ENCODE measurements at places on chromosomes 1 and 21. TPM values are rescaled to one million over a fixed set of nuclear protein-coding genes. Genes with fewer than 3 reads are reported as not detected.

RABGGTB gene
- 93.9 TPM for total RNA-seq

VWA1 gene
- total RNA-seq = 0.85 TPM

TDRD5 gene
- not detected for total RNA-seq

FABP3 gene
- not detected for total RNA-seq

- no peak for DNase-seq
Observed at GRCh38 chr1:247574664-247575063, 13.5 kb upstream of the OR2G2 start.

DNA sequence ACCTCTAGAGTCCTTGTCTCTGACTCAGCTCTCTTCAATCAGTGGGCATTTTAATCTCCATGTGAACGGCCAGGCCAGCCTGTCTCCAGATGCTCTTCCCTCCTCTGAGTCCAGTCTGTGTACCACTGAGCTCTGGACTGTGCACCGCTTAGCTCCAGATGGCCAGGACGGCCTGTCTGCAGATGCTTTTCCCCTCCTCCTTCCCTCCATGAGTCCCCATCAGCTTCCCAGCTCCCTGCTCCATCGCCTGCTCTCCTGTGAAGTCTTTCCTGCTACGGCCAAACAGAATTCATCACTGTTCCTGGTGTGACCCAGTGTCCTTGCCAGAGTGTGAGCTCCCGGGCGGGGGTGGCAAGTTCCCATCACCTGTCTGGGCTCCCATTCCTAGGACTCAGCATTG is 42.0 kb downstream of the STUM start:
- DNase-seq = no peak

DNA sequence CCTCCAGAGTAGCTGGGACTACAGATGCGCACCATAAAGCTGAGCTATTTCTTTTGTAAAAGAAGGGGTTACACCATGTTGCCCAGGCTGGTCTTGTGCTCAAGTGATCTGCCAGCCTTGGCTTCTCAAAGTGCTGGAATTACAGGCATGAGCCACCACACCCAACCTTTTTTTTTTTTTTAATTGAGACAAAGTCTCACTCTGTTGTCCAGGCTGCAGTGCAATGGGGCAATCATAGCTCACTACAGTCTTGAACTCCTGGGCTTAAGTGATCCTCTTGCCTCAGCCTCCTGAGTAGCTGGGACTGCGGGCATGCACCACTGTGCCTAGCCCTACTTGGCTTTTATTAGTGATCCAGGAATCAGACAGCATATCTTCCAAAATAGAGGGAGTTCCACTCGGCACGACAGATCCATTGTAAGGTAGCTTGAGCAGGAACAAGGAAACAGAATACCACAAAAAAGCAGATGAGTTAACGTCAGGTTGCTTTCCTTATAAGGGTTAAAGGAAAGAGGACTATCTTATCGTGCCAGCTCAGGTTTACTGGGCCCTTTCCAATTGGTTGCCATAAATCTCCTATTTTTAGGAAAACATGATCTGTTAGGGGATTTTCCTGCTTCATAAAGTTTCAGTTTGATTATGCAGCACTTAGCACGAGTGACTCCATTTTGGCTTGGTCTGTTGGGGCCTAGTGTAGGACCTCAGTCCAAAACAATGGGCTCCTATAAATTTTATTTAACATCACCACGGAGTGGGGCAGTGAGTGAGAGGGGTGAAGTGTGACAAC is 45.2 kb downstream of the NENF start:
- peak; percentile 28 for DNase-seq

DNA sequence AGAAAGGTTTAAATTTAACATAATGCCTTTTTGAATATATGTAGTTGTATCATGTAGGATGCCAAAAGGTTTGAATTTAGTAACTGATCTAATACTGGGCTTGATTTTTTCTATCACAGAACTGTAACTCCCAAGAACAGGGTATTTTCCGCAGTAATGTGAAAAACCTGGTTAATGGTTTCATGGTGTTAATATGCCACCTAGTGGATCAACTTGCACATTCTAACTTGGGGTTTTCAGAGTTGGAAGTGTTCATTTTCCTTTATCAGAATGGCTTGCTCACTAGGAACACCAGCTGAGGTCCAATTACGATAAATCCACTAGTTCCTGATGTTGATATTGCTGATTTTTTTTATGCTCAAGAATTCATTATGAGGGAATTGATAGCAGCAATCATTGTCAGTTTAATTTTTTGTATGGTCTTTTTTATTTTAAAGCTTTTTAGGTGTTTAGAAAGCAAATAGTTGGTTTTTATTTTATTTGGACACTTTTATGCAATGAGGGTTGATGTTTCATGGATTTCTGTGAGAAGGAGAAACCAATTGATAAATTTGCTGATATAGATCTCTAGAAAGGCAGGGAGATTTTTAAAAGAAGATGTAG is 157.2 kb downstream of the PLA2G4A start:
- DNase-seq = no peak

- DNase-seq = no peak
Observed at GRCh38 chr1:175511496-175511895, 231.9 kb downstream of the TNR start.

DNA sequence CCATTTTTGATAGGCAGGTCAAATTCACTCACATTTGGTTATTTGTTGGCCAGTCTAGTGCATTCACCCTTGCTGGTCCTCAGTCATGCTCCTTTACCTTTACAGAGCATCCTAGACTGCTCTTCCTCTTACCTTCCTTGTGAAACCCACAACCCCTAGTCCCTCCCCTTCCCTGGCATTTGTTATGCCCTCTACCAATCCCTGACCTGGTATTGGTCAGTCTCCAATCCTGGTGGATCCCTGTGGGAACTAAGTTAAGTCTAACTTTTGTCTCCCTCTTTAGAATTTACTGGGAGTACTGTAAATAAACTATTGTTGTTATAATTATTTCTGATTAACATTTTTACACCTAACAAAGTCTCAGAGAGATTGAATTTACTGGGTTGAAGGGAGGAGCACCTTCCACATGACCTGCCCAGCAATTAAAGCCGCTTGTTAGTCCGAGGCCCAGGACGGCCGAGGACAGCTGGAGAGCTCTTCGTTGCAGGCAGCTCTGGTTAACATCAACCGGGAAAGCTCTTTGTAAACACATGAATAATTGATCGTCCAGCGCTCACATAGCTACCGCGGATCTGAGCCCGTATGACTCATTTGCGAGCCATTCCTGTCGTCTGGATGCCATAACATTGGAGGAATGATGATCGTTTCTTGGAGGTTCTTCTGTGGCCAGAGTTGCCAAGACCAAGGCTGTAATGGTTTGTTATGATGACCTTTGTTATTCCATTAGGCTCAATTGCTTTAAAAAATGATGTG is 31.9 kb downstream of the MTARC1 start:
- no peak for DNase-seq

DNA sequence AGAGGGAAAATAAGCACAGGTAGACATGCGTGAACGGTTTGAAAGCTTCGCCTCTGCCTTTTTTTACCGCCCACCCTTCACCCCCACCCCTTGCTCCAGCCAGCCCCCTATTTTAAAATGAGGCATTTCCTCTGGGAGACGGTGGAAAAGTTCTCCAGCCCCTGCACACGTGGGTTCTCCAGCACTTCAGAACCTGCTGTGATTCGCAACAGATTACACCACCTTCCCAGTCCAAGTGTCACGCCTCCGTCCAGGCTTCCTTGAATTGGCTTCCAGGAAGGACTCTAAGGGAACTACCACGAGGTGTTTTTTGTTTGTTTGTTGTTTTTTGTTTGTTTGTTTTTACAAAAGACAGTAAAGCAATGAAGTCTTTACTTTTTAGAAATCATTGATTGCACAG is 2.6 kb downstream of the LRRC7 start:
- DNase-seq = no peak

GRCh38 chr1:232767305-232768074 is 37.7 kb upstream of the MAP10 start:
- no peak for DNase-seq

DNA sequence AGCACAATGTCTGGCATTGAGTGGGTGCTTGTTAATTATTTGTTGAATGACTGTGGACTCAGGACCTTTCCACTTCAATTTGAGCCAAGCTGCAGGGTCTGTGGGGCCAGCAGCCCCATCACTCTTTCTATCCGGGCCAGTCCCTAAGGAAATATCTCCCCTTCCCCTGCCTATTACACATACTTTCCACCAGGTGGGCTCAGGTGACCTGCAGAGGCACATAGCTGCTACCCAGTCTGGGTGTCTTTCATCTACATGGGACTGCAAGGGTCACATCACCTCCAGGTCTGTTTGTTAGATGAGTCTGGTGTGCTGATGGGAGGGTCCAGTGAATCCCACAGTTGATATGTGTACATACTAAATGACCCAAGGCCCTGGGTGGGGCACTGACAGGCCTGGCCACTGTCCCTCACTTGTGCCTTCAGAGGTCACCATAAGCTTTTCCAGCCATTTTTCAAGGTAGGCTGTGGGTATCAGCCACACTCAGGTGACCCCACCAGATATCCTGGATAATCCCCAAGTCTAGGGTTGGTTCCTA is 59.5 kb upstream of the KDM4A start:
- DNase-seq = no peak

DNA sequence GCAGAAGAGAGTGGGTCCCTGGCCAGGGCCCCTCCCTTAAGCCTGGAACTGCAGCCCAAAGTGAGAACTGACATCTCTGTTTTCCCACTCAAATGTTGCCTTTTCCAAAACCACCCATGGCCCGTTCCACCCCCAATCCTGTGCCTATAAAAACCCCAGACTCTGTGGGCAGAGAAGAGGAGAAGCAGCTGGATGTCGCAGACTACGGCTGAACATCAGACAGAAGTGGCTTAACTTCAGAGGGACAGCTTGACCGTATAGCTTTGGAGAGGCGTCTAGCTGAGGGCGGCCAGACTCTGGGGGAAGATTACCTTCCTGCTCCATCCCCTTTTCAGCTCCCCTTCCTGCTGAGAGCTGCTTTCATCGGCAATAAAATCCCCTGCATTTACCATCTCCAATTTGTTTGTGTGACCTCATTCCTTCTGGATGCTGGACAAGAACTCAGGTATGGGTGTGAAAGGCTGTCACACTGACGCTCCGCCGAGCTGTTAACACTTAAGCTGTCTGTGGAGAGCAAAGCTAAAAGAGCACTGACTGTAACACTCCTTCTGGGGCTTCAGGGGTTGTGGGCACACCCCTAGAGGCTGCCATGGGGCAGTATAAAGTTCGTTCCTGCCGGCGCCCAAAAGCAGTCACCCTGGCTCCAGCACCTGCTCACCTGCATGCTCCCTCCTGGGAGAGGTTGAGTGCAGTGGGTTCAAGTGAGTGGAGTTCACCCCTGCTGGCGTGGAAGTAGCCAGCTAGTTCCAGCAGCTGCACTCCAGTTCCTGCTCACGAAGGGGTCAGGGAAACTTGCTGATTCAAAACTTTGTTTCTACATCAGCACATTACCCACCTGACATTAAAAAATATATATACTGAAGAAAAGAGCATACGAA is 19.6 kb upstream of the ERO1B start:
- no peak for DNase-seq

DNA sequence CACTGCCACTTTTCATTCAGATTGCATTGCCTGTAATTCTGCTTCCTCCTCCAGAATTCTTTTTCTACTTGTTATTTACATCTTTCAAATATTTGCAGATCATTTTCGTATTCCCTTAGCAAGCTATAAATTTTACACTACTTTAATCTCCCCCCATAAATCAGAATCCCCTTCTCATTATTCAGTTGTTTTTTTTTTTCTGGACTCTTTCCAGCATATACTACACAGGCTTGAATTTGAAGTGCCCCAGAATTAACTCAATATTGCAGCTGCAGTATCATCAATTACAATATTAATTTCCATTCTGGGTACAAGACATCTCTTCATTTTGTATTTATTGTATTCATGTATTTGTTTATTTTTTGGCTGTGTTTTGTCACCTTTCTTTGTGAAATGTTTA is 1494.3 kb downstream of the AMY1C start:
- no peak for DNase-seq

DNA sequence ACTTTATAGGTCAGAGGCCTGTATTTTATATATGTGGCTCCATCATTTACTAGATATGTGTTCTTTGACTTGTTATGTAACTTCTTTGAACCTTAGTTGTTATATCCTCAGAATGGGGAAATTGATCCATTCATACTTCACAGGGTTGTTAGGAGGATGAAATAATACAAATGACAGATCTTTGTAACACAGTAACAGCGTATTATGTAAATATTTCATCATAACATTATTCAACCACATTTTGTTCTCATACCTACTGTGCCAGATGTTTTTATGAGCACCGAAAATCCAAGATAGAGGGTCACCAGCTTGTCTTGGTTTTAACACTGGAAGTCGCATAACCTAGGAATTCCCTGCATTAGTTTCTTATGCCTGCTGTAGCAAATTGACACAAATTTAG is 3.3 kb downstream of the SUCO start:
- DNase-seq = no peak

DNA sequence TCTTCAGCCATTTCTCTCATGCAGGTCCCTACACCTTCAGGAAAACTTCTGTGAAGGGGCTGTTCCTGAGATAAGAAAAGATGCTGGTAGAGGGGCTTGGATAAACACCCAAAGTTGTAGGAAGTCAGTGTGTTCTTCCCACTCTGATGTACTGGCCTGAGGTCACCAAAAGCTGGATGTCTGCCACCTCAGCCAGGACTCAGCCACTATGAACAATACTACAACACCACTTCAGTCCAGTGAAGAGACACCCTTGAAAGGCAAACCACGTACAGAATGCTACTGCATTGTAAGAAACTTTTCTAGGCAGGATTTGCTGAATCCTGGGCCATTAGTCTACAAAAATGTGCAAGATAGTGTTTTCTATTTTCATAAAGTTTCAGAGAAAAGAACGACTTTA is 2.4 kb downstream of the PTPN14 start:
- DNase-seq = no peak

DNA sequence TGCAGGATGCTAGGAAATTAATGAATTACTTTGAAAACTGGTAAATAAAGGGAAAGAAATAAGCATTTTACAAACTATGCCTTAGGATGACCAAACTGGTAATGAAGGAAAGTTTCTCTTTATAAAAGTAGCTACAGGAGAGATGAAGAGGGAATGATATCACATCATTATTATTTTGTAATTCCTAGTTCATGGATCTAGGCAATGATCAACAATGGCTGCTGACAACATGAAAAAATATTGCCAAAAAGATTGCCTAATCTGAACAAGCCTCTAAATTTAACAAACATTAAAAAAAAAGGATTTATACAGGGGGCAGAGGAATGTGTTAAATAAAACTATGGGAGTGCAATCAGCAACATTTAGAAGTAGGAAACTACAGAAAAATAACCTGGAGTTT is 38.9 kb downstream of the NOS1AP start:
- DNase-seq = no peak
